ENCODE measurements at places on chromosomes 16 and 17.
A peak's percentile ranks its signal among the peaks of the same experiment; 100 is the strongest.

DNA sequence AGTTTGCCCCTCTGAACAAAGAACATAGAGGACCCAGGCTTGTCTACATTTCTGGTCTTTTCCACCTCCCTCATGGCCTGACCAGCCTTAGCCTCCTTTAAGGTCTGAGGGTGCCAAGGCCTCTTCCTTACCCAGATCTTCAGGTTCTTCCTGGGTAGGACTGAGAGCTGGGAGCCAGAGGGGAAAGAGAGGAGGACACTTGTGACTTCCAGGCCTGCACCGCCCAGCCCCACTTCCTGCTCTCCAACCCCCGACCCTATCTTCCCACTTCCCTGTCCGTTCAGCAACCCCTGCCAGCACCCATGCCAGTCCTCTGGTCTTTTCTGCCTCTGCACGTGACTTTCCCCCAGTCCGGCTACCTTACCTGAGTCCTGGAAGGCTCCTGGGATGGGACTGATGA, 534 bp downstream of the PRSS36 start:
- DNase-seq, result no peak

GRCh38 chr17:12512694-12513355, 152.9 kb upstream of the MYOCD start:
- no peak for DNase-seq

DNA sequence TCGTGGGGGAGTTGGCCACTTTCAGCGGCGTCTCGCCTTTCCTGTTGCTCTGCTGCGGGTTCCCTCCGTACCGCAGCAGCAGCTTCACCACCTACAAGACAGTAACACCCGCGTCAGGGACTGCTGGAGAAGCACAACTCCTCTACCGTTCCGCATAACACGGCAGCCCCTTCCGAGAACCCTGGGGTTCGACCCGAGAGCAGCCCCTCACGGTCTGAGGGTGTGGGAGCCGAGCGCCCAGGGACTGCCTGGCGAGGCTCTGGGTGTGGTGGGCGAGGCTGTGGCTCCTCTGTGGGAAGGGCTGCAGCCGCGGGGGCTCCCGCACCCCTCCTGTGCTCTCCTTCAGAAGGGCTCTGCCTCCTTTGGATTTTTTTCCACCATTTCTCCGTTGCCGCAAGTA, 68.6 kb downstream of the ZNF778 start:
- no peak for DNase-seq

DNA sequence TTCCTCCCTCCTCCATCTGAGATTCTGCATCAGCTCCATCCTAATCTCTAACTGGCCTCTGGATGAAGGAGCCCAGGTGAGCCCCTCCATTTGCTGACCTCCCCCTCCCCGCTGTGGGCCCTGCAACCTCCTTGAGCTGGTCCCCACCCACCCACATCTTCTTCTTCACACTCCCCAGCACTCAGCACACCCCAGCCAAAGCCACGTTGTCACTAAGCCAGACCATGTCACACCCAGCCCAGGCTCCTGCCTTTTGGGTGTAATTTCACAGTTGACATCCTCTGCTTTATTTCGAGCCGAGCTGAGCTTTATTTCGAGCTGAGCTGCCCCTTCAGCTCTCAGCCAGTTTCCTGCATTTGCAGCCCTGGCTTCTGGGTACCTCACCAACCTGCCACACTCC, 282.7 kb upstream of the TNRC6C start:
- DNase-seq, result no peak

- no peak for DNase-seq
Measured at GRCh38 chr16:25155553-25156460, 44.3 kb downstream of the LCMT1 start.

GRCh38 chr17:48671697-48672171, 45.6 kb upstream of the HOXB9 start:
- DNase-seq, result peak; percentile 52

GRCh38 chr16:86065711-86066110, 166.7 kb downstream of the IRF8 start:
- no peak for DNase-seq

DNA sequence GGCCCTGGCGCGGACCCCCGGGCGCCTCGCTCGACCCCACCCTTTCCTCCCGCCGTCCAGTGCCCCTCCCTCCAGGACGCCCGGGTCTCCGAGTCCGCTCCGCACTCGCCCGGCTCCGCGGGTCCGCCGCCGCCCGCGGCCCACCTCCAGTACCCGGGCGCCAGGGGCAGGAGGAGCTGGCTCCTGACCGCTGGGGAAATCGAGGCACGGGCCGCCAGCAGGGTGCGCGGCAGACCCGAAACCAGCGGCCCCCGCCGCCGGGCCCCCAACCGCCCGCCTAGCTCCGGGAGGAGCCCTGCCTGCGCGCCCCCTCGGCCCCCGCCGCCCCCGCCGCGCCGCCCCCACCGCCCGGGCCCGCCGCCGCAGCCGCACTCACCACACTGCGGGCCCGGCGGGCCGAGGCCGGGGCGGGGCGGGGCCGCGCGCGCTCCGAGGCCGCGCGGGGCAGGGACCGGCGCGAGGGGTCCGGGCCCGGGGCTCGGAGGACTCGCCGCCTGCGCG, 333 bp downstream of the MAFG start:
- DNase-seq, result no peak

- no peak for DNase-seq
Measured at GRCh38 chr17:66850692-66851091, 15.8 kb downstream of the CACNG5 start.
